ENCODE measurements at places on chromosomes 4 and X.
A peak's percentile ranks its signal among the peaks of the same experiment; 100 is the strongest.

GRCh38 chr4:185700630-185701029, 111.4 kb downstream of the SORBS2 start:
- no peak for DNase-seq

- DNase-seq, result no peak
Observed at GRCh38 chrX:102976286-102976685, 39.2 kb downstream of the RAB40AL start.

- DNase-seq, result no peak
Observed at GRCh38 chr4:138716559-138717335, 298.8 kb upstream of the NOCT start.

- DNase-seq, result no peak
Observed at GRCh38 chr4:8016527-8016926, 76.9 kb upstream of the AFAP1 start.

DNA sequence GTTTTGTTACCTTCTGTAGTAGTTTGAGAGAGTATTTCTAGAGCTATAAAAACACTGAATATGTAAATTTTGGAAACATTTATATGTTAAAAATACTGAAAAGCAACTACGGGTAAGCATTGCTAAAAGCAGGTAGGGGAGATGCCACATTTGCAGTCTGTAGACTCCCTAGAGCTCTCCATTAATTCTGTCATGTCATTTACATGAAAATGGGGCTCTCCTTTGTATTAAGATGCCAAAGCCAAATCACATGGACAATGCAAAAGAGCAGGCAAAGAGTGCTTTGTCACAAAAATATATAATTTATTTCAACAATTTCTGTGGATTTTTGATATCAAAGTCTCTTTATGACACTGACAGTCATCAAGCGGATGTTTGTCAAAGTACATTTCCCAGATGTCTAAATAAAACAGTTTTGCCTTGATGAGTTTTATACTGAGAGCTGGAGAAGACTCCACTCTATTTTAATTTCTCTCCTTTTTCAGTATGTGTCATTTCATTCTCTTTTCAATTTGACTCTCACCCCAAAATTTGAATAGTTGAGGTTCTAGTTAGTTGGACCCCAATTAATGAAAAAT, 51.8 kb downstream of the LDB2 start:
- DNase-seq, result no peak

DNA sequence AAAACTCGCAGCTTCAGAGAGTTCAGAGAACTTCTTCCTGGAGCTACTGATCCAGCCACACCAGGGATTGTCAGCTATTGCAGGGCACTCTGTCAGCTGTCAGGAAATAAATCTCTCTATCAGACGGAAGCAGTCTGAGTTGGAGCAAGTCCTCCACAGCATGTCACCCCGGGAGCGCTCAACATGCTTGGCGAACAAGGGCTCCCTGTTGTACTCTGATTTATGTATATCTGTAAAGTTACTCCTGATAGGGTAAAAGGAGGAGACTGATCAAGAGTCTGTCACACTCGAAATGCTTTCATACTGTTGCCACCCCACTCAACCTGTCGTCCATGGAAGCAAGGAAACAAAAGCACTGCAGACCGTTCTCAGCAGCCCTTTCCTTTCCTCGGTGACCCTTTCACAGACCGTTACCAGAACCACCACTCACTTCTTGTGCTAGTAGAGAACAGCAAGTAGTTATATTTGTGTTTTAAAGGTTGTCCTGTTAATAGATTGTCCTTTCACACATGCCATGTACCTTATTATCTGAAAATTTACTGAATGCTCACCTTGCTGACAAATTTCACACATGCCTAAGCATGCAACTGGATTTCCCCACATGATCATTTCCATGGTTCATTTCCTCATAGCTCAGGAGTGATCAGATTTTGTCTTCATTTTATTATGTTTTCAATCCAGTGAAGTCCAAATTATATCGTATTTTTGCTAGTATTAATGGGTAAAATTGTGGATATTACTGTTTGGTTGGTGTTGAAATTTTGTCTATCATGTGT, 2108.9 kb upstream of the TENM3 start:
- DNase-seq, result no peak

GRCh38 chr4:152719801-152720556, 40.2 kb upstream of the TMEM154 start:
- DNase-seq, result no peak

DNA sequence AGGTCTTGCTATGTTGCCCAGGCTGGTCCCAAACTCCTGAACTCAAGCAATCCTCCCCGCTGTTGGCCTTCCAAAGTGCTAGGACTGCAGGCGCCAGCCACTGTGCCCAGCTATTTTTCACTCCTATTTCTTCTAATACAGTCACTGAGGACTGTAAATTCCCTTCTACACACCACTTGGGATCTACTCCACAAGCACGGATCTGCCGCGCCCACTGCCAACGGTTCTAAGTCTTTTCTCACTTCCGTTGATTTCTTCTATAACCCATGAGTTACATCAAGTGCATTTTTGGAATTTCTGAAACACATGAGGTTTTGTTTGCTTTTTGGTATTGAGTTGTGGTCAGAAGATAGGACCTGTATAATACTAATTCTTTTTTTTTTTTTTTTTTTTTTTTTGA, 48.6 kb downstream of the FAM53A start:
- DNase-seq, result no peak

- peak; percentile 35 for DNase-seq
Observed at GRCh38 chrX:21683941-21684340, 25.8 kb upstream of the KLHL34 start.

GRCh38 chr4:8697826-8698225, 105.3 kb downstream of the CPZ start:
- DNase-seq, result no peak

- DNase-seq, result no peak
Observed at GRCh38 chr4:112410364-112410763, 105.6 kb downstream of the NEUROG2 start.

- DNase-seq, result no peak
Observed at GRCh38 chr4:40307627-40308497, 27.3 kb upstream of the CHRNA9 start.

GRCh38 chr4:102826105-102826889, 1.1 kb downstream of the UBE2D3 start:
- no peak for DNase-seq

DNA sequence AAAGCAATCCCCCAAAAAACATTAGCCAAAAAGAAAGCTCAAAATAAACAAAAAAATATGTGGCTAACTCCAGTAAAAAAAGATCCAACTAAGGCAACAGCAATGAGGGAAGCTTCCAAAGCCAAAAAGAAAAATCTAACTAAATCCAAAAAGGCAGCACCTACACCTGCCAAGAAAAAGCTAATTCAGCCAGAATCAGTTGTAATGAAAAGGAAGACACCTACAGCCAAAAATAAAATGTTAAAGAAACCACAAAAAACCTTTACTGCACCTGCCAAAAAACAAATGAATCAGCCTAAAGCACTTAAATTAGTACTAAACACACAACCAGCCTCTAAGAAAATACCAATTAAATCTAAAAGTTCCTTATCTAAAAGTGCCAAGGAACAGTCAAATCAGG, 37.2 kb upstream of the CABS1 start:
- no peak for DNase-seq

DNA sequence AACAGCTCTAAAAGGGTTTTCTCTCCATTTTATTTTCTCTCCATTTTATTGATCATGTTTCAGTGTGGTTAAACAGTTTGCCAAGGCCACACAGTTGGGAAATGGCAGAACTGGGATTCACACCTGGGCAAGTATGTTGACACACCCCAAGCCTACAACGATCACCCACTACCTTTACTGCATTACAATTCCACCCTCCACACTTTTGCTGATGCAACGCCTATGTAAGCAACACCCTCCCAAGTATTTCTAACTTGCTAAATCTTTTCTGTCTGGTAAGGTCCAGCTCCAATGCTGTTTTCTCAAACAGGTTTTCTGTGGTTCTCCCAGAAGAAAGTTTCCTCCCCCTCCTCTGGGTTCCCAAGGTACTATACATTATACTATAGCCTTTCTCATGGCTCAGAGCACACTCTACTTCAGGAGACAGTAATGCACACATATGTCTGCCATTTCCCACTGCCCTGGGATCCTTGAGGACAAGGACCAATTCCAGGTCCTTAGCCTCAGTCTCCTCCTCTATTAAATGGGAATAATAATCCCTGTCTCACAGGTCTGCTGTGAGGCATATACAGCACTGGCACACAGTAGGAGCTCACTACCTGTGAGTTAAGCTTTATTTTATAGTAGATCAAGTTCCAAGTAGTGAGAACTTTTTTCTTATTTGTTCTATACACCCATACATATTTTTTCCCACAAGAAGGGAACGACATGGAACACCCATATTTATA, 27.9 kb downstream of the IQSEC2 start:
- DNase-seq, result no peak

DNA sequence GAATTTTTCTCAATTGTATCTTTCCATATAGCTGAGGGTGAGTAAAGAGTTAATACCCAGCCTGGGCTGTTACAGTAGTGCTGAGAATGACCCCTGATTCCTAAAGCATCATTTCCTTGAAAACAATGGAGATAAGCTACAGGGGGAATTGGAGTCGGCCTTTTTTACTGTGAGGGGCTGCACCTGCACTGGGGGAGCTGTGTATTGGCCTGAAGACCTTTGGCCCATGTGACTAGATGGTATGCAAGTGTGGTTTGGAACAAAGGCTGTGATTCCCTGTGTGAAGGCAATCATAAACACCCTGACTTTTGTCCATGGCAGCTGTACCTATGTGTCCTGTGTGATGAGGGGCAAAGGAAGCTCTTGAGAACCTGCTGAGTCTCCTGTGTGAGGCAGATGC, 124.0 kb upstream of the HPGD start:
- DNase-seq, result no peak

DNA sequence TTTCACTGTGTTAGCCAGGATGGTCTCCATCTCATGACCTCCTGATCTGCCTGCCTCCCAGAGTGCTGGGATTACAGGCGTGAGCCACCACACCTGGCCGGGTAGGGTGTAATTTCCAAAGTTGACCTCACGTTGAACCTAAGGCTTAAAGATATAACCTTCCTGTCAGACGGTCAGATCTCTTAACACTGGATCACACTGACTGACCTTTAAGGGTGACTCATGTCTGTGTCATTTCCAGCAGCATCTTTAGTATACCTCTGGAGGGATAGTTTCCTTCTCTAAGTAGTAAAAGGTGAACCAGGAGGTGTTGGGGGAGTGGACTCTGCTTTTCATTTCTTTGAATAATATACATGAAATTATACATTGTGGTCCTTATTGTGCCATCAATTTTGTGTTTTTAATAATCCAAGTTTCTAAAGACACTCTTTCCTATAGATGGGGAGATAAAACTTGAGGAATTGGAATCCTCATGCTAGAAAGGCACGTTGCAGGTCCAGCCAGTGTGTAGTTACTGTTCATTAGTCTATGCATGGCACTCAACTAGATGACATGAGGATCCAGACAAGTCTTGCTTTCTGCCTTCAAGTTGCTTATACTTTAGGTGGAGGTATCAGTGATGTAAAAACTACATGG, 45.7 kb downstream of the ARHGAP10 start:
- DNase-seq, result no peak

GRCh38 chrX:19702856-19703255, 184.5 kb downstream of the SH3KBP1 start:
- DNase-seq, result no peak

GRCh38 chr4:82667761-82668480, 106.1 kb upstream of the TMEM150C start:
- no peak for DNase-seq

- DNase-seq, result no peak
Observed at GRCh38 chrX:69203638-69204037, 38.4 kb upstream of the PJA1 start.

DNA sequence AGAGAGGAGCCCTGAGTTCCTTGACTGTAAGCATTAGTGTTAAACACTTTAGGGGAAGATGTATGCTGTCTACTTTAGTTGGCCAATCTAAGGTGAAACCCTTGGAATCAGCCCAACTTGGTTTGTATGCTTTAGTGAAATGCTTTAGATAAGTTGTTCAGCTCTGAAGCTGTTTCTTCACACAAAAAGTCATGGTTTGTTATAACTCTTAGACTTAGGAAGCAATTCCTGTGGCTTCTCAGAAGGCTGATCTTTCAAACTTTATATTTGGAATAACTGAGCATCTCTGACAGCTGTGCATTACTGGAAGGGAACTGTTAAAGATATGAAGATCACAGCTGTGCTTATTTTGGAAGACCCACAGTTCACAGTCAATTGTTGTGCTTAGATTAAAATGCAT, 714.1 kb downstream of the FAT4 start:
- no peak for DNase-seq

DNA sequence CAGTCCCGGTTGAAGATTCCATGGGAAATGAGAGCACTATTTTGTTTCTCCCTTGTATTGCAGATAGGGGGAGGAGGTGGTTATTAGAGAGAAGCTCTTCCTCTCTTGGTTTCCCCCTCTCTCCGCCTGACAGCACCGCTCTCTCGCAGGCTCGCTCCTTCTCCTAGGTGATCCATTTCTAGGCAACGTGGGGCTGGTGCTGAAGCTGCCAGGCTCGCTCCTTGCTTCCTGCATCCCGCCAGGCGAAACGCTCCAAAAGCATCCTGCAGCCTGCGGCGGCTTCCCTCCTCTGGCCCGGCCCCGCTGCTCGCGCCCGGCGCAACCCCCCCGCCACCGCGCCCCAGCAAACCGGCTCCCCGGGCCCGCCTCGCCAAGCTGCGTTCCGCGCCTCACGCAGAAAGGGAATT, at the start of gene GRID2:
Gene GRID2, plus strand, starts transcription at position 346 of the 407 bp plus-strand sequence.
- DNase-seq, result no peak

DNA sequence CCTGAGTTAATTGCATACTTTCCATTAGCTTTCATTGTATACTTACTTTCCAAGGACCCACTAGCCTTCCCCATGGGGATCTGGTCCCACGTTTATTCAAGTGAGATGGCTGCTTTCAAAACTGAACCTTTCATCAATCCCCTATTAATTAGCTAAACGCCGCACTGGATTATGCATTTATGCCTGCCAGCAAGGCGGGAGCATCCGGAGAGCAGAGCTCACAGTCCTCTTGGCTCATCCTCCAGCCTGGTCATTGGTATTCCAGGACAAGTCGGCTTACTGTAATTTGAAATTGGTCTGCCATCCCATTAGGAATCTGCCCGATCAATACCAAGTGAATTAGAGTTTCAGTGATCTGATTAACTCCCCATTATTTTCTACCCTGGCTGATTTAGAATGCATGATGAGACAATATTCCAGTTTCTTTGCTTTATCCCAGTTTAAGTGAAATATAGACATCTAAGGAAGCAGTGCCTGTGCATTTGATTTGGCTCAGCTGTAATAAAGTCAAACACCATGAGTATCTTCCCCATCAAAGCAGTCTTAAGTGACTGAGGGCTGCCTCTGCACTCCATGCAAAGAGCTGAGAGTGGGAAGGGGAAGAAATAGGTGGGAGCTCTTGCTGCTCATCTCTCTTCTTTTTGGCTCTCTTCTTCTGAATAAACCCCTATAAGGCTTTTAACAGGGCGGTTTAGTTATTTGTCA, 411.4 kb downstream of the GPAT3 start:
- DNase-seq, result no peak

DNA sequence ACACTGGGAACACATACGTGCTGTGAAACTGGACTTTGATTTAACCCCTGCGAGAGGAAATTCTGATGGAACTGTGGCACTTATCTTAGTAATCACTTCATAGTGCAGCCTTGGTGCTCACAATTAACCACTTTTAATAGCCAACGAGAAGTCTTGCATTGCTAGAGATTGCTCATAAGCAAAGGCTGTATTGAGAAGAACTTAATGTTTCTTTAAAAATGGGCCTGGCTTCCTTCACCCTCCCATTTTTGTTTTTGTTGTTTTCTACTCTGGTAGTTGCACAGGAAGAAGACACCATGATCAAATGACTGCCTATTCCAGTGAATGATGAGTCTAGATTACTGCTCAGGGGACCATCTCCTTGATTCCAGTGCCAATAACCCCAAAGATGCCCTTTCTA, 52.5 kb upstream of the NKAP start:
- DNase-seq, result no peak
